ENCODE measurements at places on chromosomes 6 and 20. TPM values are rescaled to one million over a fixed set of nuclear protein-coding genes. Genes with fewer than 3 reads are reported as not detected.

DNA sequence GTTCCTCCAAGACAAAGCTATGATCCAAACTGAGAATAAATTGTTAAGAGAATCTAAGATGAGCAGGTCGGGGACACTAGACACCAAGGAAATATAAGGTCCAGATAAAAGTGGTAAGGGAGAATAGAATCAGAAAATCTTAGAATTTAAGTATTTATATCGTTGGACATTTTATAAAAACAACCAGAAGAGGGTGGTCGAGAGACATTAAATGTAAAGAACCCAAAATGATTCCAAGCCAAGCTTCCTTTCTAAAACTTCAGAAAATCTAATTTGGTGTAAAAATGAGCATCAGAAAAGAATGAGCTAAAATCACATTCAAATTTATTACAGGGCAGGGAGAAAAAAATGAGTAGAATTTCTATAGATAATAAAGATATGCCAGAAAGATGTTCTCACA is 97.8 kb upstream of the OGFRL1 start:
- no peak for DNase-seq

NKX2-4 gene
- total RNA-seq: not detected

DNA sequence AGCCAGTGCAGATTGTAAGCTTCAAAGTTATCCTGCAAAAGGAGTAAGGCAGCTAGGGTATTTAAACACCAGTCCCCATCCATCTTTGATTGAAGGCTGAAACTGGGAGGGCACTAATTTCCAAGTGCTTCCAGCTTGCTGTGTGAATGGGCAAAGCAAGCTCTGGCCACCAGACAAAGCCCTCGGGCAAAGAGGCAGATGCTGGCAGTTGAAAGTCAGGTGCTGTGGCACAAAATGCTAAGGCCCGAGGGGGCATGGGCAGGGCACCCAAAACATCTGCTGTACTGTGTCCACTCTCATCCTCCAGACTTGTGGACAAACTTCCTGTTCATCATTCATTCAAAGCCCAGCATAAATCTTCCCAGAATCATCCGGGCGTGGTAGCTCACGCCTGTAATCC is 62.9 kb downstream of the TRMT6 start:
- DNase-seq: no peak

PACSIN1 gene
- total RNA-seq: not detected

SYNDIG1 gene
- 15.9 TPM for total RNA-seq

TFAP2D gene
- not detected for total RNA-seq

DNA sequence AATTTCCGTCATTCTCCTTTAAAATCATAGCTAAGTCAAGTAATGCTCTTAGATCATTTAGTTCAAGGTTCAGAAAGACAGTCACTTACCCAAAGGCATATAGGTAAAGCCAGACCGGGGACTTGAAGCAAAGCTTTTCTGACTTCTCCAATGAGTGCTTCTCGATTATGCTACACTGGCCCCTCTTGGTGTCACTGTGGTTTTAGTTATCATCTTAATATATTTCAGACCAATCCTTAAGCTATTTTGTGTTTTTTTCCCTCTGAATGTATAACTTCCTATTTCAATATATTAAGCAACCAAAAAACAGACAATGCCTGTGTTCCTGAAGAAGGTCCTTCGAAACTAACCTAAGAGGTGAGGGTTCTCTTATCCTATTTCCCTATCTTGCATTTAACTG is 3.9 kb downstream of the PRDM1 start:
- DNase-seq: no peak

- DNase-seq: no peak
Measured at GRCh38 chr20:50207026-50207425, 16.4 kb downstream of the CEBPB start.

DNA sequence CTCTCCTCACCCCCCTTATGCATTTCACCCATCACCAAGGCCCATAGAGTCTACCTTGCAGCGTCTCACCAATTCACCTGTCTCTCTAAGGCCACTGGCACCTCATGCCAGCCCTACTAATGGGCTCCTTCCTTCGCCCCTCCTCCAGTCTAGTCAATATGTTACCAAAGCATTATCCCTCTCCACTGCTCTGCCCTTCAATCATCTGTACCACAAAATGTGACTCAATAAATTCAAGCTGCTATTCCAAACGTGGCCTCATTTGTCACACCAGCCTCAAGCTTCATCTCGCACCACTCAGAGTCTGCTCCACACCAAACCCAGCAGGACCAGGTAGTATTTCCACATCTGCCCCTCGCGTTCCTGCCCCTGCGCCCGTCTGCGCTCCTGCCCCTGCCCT is 21.8 kb upstream of the RPS6KA2 start:
- DNase-seq: no peak

GRCh38 chr6:167856999-167857660 is 30.4 kb downstream of the AFDN start:
- no peak for DNase-seq

DNA sequence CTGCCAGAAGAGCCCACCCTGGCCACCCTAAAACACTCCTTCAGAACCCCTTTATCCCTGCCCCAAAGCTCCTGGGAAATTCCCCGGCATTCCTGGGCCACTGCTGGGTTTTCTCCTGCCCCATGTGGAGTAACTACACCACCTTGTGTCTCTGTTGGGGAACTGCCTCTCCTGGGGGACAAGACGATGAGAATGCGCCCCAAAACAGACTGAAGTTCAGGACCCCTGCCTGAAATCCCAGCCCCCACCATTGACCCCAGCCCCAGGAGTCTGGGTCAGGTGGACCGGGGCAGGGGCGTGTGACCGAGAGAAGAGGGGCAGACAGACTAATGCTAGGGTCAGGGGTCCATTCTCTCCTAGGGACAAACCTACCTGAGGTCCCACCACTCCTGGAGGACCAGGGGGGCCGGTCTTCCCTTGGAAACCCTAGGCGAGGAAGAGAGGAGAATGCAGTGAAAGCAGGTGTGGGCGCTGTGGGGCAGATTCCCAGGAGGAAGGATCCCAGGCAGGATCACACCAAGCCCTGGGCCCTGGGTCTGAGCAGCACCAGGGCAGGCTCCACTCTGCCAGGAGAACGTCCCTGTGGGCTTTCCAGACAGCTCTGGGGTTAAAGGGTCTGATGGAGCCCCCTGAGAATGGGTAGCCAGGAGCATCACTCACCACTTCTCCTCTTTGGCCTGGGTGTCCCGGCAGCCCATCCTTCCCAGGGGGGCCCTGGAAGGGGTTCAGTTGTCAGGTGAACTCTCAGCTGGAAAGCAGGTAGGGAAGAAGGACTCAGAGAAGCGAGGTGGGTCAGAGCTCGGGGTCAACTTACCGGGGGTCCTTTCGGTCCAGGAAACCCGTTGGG is 19.4 kb downstream of the COL11A2 start:
- DNase-seq: no peak

- no peak for DNase-seq
Measured at GRCh38 chr20:54062812-54063280, 7.5 kb downstream of the BCAS1 start.

DNA sequence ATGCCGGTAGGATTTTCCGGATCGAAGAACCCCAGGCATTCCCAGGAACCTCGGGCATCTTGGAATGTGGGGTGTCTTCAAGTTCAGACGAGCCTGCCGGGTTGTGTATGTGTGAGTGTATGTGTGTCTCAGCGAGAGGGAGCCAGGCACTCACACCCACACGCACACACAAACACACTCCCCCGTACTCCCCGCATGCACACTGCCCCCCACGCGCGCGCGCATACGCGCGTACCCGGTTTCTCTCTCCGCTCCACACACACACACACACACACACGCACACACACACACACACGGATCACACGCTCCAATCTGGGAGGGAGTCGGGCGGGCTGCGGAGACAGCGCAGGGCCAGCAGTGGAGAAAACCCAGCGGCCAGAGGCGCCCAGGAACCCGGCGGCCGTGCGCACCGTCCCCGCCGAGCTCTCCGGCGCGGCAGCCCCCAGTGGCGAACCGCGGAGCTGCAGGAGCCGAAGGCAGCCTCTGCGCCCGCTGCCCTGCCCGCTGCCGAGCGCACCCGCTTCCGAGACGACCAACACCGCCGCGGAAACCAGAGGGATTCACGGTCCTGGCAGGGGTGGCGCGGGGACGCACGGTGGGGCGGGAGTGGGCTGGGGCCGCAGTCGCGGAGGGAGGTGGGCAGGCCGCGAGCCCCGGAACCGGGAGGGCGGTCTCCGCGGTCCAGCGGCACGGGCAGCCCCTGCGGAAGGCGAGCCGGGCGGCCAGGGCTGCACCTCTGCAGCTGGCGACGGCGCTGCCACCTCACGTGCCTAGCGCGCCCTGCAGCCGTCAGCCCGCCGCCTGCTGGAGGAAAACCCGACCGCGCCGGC is at the start of gene LRFN2:
TSS of gene LRFN2 (minus strand) at position 125 of the 830 bp plus-strand sequence.
- peak; percentile 29 for DNase-seq

DNA sequence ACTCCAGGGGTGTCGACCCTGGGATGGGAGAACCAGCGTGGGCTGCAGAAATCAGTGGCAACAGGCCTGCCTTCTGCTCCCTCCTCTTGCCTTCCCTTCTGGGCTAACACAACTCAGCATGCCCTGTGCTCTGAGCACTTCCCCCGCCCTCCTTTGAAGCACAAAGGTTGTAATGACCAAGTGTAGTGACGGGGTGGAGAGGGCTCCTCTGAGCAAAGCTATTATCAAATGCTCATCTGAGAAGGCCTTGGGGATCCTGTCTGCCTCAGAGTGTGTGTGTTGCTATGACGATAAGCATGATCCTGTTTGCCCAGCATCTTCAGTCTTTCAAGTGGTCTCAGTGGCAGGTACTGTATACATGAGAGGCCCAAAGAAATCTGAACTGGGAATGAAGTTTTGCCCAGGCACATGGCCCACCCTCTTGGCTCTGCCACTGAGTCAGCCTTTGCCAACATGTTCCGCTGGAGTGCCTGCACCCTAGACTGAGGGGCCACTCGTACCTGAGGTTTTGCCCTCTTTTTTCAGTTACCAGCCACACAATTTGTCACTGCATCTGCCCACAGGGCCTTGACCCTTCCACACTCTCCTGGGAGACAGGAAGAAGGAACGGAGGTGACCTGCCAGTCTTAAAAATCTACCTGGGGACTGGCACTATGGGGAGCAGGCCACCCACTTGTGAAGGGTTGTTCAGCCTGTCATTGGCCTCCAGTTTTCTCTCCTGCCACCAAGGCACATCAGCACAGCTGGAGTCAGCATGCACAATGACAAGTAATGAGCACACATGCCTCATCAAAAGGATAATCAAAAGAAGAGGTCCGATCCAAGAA is 74.5 kb downstream of the GFOD1 start:
- no peak for DNase-seq

- no peak for DNase-seq
Measured at GRCh38 chr6:76706631-76707030, 634.2 kb upstream of the IMPG1 start.

Measured in tibial nerve (tissue), 4 donors.